ENCODE measurements at places on chromosomes 3 and 15.

DNA sequence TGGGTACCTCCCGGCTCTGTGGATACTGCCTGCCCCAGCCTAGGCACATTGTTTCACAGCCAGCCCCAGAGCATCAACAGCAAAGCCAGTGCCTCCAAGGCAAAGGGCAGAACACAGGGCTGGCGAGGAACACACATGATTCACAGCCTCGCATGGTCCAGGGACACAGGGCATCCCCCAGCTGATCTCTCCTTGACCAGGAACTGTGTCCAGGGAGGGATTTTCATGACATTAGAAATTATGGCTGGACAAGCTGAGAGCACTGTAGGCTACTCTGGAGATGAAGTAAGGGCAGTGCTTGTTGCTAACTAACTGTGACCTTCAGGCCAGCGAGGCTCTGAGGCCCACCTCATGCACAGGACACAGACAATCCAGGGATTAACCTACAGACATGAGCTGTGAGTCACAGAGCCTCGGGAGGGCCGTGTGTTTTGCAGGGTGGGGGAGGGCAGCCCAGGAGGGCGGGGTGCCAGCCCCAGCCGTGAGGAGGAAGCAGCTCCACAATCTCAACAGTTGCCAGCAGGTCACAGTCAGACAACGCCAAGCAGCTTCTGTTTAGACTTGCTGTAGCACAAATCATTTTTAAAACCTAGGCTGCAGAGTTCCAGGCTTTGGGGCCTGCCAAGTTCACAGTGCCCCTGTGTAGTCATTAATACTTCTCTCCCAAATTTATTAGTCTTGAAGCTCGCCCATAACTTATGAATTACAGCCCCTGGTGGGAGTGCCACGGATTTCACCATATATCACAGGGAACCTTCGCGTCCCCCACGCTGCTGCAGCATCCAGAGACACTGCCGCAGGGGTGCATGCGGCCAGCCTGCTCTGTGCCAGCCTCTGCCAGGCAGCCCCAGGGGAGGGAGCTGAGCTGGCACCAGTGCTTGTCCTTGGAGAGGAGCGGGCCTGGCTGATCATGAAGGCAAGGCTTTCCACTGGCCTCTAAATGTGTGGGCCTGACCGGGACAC lies 114.7 kb downstream of the ETFA start:
- no peak for DNase-seq

- no peak for DNase-seq
Observed at GRCh38 chr3:21310161-21310560, 440.8 kb downstream of the ZNF385D start.

DNA sequence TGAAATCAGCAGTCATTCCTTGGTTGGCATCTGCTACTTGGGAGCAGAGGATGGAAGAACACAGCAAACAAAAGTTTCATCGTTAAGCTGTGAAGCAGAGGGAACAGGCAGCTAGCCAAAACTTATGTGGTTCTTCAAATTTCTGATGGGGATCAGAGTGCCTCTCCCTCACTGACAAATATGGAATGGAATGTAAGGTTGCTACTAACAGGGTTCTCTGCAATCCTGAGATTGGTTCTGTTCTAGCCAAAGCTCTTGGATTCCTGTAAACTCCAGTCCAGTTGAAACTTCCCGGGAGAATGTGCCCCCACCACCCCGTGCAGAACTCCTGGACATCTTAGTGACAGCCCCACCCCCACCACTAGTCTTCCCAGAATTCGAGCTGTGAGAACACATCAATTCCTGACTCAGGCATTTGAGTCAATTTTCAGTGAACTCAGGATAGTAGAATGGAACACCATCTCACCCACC lies 55.9 kb upstream of the PHLDB2 start:
- DNase-seq, result no peak

GRCh38 chr15:71647487-71647808 lies 162.9 kb upstream of the NR2E3 start:
- DNase-seq, result no peak

GRCh38 chr3:186640473-186640818 lies 247 bp downstream of the FETUB start:
- no peak for DNase-seq

GRCh38 chr3:169998668-169999131 lies 32.1 kb downstream of the SEC62 start:
- DNase-seq, result no peak

DNA sequence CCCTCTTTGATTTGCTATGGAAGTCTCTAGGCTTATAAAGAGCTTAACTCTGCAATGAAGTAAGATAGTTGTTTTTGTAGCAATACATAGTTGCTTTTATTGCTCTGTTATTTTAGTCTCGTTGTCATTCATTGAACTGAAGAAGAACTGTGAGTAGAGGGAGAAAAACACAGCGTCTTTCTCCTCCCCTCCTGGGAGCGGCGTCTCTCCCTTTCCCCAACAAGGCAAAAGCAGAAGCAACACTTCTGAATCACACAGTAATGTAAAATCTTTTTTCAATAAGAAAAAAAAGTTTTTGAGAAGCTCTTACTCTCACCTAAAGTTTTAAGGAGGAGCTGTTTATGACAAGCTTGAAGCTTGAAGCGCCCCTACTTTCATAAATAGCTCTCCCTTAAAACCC lies 119.3 kb upstream of the SLC7A14 start:
- no peak for DNase-seq

DNA sequence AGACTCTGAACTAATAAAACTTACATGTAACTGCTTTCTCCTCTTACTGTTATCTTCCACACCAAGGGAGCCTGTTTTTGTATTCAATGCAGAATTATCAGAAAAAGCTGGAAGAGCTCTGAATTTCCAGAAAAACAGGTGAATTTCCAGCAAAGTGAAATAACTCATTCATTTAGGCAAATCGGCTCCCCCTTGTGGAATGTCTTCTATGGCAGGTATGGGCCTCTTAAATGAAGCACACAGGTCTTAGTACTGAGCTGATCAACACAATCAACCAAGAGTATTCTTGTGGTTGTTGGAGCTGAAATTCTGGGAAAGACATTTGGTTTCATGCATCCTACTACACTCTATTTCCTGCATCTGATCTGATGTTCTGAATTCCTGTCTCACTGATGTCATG lies 31.0 kb upstream of the PTPRG start:
- no peak for DNase-seq

- no peak for DNase-seq
Observed at GRCh38 chr3:132145833-132146232, 111.0 kb upstream of the CPNE4 start.

GRCh38 chr15:90191794-90192509 lies 9.2 kb upstream of the SEMA4B start:
- peak; percentile 92 for DNase-seq

GRCh38 chr3:147760085-147760484 lies 350.9 kb downstream of the ZIC1 start:
- no peak for DNase-seq

- DNase-seq, result no peak
Observed at GRCh38 chr3:185089343-185089742, 63.5 kb downstream of the C3orf70 start.

DNA sequence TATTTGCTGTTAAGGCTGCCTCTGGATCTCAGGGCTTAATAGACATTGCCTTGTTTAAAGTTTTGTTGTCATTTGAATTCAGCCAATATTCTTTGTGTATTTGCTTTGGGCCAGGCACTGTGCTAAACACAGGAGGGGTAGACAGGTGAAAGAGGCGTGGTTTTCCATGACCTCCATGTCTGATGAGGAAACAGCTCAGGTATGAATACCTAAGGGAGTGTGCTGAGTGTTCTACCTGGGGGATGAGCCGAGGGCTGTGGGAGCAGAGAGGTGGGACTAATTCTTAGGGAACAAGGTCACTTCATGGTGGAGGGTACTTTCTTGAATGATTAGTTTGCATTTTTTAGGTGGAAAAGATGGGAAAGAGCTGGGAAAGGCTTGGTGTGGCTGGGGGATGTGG lies 108.2 kb downstream of the THSD4 start:
- DNase-seq, result no peak

DNA sequence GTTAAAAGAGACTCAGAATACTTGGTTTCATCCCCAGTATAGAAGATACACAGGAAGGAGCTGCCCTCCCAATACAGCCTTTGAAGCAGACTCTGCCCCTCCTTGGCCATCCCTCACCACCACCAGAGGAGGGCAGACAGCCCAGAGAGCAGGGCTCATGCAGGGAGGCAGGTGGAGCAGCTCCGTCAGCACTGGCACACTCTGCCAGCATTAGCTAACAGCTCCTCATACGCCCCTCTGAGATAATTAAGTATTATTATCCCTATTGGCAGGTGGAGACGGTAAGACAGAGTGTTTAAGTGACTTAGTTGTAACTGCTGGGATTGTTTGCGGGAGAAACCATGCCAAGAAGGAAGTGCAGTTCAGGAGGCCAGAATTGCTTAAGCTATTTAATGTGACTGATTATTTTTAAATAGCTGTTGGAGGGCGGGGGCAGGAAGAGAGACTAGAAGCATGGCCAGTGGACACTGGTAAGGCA lies 434.0 kb downstream of the EPHB1 start:
- peak; percentile 94 for DNase-seq

DNA sequence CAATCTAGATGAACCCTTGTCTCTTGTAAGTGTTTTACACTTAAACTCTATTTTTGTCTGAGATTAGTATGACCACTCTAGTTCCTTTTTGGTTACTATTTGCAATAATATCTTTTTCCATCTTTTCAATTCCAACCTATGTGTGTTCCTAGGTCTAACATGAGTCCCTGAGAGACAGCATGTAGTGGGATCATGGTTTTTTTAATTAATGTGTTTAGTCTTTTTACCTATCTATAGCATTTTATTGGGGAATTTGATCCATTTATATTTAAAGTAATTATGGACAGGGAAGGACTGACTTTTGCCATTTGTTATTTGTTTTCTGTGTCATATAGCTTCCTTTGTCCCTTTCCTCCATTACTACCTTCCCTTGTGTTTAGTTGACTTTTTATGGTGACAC lies 21.7 kb downstream of the TNFSF10 start:
- DNase-seq, result no peak
